ENCODE measurements at places on chromosomes 2 and 18.

- DNase-seq = no peak
Observed at GRCh38 chr2:27085673-27086089, 891 bp upstream of the KHK start.

- DNase-seq = no peak
Observed at GRCh38 chr2:179037807-179038206, 12.1 kb downstream of the CCDC141 start.

DNA sequence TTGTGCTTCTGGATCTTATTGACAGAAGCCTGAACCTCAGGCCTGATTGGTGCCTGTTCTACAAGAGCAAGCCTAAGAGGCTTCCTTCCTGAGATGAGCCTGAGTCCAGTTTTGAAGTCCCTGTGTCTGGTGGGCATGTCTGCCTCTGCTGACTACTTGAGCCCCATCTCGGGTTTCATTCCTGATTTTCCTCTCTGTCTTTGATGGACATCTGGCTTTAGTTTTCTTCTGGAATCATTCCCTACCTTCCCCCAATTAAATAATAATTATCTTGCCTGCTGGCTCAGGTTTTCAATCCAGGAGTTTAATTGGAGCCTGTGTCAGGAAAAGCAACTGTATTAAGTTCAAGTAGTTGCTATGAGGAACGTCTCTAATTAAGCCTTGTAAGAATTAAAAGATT is 135.5 kb upstream of the MC4R start:
- no peak for DNase-seq

DNA sequence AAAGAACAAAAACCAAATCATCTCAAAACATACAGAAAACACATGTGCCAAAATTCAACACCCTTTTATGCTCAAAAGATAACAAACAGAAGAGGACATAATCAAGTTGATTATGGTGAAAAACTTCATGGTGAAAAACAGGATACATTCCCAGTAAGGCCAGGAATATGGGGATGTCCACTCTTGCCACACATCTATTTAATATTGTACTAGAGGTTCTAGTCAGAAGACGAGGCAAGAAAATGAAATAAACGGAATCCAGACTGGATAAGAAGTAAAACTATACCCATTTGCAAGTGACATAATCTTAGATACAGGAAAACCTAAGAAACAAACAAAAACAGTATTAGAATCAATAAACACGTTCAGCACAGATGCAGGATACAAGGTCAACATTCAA is 40.8 kb downstream of the MAP3K2 start:
- DNase-seq = no peak

DNA sequence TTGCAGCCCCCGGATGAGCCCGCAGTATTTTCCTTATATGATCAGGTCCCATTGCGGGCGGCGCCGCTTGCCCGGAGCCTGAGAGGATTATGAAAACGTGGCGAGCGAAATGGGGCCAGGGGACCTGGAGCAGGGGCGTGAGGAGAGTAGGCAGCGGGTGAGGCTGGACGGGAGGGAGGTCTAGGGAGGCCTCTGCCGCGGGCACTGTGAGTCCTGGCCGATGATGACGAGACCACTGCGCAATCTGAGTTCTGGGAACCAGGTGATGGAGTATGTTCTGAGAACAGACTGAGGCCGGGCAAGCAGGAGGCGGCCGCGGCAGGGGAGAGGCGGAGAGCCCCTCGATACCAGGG is 790 bp upstream of the ACAA2 start:
- no peak for DNase-seq

Measured in immature natural killer cell (primary cell).